ENCODE measurements at places on chromosomes 3 and 15.
A peak's percentile ranks its signal among the peaks of the same experiment; 100 is the strongest.

DNA sequence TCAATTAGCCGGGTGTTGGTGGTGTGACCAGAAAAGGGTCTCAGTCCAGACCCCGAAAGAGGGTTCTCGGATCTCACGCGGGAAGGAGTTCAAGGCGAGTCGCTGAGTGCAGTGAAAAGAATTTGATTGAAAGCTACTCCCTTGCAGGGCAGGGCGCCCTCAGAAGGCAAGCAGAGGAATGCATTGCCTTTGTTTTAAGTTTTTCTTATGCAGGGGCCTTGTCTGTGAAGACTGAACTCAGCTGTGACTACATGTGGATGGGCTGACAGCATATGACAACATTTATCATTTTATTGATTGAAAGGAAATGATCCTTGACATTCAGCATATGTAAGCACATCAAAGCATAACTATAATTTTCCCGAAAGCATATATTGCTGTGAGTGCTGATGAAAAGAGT is 11.8 kb downstream of the CPN2 start:
- DNase-seq: no peak

DNA sequence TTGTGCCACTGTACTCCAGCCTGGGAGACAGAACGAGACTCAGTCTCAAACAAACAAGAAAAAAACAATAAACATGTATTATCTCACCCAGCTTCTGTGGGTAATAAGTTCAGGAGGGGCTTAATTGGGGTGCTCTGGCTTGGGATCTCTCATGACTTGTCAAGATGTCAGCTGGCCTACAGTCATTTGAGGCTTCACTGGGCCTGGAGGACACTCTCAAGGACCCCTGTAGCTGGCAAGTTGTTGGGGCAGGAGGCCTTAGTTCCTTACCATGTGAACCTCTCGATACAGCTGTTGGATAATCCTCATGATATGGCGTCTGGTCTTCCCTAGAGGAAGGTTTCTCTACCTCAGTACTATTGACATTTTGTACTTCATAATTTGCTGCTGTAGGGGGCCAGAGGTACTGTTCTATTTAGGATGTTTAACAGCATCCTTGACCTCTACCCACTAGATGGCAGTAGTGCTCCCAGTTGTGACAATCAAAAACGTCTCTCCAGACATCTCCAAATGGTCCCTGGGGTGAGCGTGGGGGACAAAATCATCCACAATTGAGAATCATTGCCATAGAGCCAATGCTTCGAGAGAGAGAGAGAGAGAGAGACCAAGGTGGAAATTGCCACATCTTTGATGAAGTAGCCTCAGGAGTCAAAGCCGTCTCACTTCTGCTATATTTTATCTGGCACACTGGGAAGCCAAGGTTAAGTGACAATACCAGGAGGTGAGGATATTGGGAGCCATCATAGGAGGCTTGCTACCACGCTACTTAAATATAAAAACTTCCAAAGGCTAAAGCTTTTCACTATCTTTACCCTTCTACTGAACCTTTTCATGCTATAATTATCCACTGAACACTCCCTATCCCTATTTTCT is 23.9 kb upstream of the SLTM start:
- DNase-seq: peak; percentile 48

GRCh38 chr15:80331886-80332406 is 72.2 kb upstream of the ARNT2 start:
- DNase-seq: no peak

GRCh38 chr3:65402597-65402996 is 636.1 kb downstream of the MAGI1 start:
- DNase-seq: no peak

DNA sequence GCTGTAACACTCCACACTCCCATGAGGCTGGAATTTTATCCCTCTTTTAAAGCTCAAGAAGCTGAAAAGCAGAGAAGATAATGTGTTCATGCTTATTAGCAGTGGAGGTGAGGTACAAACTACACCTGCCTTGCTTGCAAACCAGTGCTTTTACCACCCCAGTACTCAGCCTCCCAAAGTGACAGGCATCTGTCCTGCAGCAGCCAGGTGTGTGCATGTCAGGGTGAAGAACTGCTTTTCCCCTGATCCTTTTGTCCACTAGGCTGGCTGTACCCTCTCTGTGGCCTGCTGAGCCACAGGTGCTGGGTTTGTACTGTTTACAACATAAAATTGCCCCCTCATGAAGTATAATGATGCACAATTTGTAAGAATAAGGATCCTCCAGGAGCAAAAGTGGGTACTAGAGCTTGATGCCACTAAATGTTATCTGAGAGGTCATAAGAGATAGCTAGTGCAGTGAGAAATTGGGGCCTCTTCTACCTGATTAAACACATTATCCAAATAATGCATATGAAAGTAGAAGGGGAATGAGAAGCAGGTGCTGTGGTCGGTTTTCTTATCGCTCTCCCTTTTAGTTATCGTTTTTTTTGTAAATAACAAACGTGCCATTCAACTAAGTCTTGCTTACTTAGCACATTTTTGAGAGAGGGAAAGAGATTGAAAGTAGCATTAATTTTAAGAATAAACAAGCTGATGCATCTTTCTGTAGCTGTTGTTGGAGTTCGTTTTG is 39.2 kb upstream of the GADL1 start:
- DNase-seq: no peak

GRCh38 chr3:190718097-190718496 is 144.4 kb downstream of the GMNC start:
- no peak for DNase-seq

GRCh38 chr3:18185624-18186023 is 239.5 kb downstream of the SATB1 start:
- no peak for DNase-seq

GRCh38 chr3:25817107-25817506 is 27.2 kb downstream of the OXSM start:
- DNase-seq: no peak

- DNase-seq: no peak
Measured at GRCh38 chr15:83472151-83472550, 25.0 kb downstream of the SH3GL3 start.

DNA sequence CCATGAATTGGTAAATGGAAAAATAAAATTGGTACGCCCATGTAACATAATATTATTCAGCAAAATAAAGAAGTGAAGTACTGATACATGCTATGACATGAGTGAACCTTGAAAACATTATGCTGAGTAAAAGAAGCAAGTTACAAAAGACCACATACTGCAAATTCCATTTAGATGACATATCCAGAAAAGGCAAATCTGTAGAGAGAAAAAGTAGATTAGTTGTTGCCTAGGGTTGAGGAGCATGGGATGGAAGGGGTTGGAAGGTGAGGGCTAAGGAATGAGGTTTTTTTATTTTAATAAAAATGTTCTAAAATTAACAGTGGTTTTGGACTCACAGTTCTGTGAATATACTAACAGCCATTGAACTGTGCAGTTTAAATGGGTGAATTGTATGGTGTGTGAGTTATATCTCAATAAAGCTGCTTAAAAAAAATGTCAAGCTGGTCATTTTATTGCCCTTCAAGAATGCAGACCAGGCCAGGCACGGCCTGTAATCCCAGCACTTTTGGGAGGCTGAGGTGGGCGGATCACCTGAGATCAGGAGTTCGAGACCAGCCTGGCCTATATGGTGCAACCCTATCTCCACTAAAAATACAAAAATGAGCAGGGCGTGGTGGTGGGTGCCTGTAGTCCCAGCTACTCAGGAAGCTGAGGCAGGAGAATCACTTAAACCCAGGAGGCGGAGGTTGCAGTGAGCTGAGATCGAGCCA is 8.1 kb upstream of the DLG1 start:
- DNase-seq: no peak

DNA sequence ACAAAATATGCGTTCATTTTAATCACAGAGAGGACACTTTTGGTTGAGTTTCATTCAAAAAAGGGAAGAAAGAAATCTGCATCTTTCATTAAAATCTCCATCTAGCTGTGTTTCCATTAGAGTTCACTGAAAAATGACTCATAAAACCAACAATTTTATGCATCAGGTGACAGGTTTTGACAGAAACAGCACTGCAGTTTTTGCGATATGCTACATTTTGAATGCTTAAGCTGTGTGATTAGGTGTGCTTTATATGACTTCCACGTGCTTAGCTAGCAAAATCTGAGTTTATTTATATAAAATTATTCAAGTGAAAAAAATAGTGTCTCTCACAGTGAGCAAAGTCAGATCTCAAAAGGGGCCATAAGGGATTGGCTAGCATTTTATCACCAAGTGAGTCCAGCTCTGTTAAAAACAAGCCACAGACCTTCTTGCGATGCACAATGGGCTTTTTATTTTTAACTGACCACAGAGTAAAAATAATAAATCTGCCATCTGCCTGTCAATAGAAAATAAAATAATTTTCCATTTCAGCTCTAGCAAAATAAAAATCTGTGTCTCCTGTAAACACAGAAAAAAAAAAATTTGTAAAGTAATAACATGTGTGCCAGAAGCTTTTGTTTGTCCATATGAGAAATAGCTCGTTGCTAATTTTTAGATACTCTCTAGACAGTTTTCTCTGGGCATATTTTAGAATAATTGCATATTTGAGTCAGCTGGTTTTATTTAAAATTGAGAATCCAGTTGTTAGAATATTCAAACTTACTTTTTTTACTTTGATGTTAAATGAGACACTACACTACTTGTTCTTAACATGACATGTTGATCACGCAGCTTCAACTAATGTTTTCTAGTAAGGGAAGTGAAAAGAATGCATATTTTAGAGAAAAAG is 409.8 kb downstream of the ROBO2 start:
- DNase-seq: no peak

DNA sequence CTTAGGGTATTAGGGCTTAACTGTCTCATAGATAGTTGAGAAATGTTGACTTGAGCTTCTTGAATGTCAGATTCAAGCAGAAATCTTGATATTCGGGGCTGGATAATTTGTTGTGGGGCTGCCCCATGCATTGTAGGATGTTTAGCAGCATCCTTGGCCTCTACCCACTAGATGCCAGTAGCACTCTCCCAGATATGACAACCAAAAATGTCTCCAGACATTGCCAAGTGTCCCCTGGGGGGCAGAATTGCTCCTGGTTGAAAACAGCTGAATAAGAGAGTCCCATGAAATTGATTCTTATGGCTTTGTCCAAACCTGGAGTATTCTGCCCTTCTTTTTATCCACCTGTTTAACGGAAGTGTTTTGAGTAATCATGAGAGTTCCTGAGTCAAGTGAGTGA is 15.9 kb upstream of the LCMT2 start:
- DNase-seq: no peak

DNA sequence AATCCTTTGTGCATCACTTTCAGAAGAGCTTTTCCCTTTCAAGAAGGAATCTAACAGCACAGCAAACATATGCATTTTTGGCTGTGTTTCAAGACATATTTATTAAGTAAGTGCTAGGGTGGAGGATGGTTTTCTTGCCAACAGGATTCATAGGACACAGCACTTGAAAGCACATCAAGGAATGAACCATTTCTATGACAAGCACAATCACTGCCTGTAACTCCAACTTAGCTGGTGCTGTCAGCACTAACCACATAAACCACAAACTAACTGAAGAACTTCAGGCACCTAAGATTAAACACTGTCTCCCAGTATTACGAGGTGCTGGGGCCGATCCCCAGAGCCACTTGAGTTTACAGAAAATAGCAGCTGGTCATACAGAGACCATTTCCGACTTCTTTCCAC is 35.4 kb upstream of the SPRED1 start:
- DNase-seq: no peak

- DNase-seq: no peak
Measured at GRCh38 chr3:138440596-138440995, 6.2 kb downstream of the ESYT3 start.

GRCh38 chr15:62416526-62416925 is 251.4 kb upstream of the C2CD4B start:
- no peak for DNase-seq

GRCh38 chr3:168162172-168162571 is 66.4 kb upstream of the GOLIM4 start:
- DNase-seq: no peak

GRCh38 chr3:114789803-114790202 is 357.3 kb downstream of the ZBTB20 start:
- no peak for DNase-seq

- no peak for DNase-seq
Measured at GRCh38 chr3:125957674-125958510, 11.1 kb upstream of the ROPN1B start.

- DNase-seq: peak; percentile 16
Measured at GRCh38 chr3:8769088-8769822, at the start of gene OXTR. OXTR (minus strand) TSS chr3:8769613; CDS start chr3:8768187, 1,426 bp downstream.

DNA sequence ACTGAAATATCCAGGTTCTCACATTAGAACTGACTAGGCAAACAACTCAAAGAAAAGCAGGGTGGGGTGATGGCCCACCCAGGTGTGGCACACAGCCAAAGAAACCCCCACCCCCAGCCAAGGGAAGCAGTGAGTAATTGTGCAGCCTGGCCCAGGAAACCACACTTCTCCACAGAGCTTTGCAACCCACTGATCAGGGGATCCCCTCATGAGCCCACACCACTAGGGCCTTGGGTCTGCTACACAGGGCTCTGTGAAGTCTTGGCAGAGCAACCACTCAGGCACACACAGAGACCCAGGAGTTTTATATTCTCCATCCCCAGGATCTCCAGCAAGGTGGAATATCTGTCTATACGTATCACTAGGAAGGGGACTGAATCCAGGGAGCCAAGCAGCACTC is 22.2 kb upstream of the TRIM42 start:
- no peak for DNase-seq

GRCh38 chr3:195543500-195544229 is 540 bp upstream of the PPP1R2 start:
- no peak for DNase-seq

DNA sequence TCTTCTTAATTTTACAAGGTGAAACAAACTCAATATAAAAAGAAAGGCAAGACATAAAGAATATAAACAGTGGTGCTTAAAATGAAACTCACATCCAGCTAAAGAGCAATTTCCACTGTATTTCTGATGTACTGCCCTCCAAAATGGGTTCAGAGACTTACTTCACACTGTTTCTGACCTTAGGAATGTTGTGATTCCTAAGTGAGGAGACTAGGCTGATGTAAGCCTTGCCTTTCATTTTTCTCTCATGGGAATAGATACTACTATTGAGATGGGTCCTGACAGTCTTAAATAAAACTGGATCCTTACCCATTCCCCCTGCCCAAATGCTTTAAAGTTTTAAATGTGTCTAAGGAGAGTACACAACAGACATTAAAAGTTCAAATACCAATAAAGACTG is 86.9 kb downstream of the CBLB start:
- DNase-seq: no peak

DNA sequence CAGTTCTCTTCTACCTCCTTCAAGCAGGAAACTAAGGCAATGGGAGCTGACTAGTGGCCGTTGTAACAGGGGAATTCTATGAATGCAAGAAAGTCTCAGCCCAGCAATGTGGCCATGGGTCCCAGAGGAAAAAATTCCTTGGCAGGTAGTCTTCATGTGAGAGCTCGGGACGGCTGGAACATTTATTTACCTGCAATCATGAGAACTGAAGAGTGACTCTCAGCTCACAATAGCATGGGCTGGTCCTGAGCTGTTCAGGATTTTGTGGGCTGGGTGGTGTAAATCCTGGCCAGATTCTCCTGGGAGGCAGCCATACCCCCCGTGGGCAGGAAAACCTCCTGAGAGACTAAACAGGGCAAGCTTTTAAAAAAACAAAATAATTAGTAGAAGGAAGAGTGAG is 330.3 kb upstream of the CTNNB1 start:
- no peak for DNase-seq

DNA sequence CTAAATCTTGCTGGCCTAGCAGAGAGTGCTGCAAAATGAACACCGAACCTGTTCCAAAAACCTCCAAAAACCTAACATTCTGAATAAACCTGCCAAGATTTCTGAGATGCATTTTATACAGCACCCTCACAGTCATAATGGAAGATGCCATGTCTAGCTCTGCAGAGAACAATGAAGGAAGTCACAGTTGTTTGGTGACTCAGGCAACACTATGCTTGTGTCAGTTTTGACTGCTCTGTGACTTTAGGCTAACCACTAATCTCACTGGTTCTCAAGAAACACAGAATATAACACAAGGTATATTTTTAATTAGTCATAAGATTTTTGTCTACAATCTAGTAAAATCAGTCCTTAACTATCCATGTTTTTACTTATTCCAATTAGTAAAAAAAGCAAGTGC is 606.6 kb downstream of the TBL1XR1 start:
- no peak for DNase-seq

Measured in T-helper 1 cell (primary cell).